ENCODE measurements at places on chromosomes 7 and 10.

GRCh38 chr7:120837599-120837998, 20.3 kb downstream of the TSPAN12 start:
- no peak overlapping the region for H3K4me3 ChIP-seq
- DNase-seq: no peak
- no peak overlapping the region for H3K27ac ChIP-seq
- H3K4me1 ChIP-seq: no peaks in the 10 kb centered on the region
- H3K27me3 ChIP-seq: no peaks in the 10 kb centered on the region

- H3K27me3 ChIP-seq: no peaks in the 10 kb centered on the region
- DNase-seq: peak; percentile 59
- H3K27ac ChIP-seq: no peak overlapping the region
- H3K36me3 ChIP-seq: no peaks in the 10 kb centered on the region
- H3K4me3 ChIP-seq: no peak overlapping the region
Measured at GRCh38 chr7:75866489-75867389, 12.1 kb upstream of the RHBDD2 start.

DNA sequence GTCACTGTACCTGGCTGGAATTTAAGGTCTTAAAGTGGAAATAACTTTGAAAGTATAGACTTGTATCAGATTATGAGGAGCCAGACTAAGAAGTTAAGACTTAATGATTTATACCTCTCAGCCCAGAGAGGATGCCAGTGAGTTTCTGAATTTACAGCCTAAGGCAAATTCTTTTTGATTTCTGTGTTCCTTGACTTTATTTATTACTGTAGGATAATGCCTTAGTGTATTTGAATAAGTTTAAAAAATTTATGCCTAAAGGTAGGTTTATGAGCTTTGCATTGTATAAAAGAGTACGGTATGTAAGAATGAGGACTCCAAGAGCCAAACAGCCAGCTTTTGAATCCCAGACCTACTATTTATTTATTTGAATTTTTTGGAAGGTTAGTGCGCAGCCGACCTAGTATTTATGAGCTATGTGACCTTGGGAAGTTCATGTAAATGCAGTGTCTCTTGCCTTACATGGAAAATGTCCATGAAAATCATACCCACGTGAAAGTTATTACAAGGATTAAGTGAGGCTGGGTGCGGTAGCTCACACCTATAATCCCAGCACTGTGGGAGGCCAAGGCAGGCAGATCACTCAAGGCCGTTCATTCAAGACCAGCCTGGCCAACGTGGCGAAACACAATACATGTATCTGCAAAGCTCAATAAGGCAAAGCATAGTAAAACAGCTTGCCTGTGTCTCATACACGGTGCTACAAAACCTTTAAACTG, 174.6 kb downstream of the AUTS2 start:
- no peaks in the 10 kb centered on the region for H3K36me3 ChIP-seq
- no peak for DNase-seq
- no peaks in the 10 kb centered on the region for H3K27me3 ChIP-seq

DNA sequence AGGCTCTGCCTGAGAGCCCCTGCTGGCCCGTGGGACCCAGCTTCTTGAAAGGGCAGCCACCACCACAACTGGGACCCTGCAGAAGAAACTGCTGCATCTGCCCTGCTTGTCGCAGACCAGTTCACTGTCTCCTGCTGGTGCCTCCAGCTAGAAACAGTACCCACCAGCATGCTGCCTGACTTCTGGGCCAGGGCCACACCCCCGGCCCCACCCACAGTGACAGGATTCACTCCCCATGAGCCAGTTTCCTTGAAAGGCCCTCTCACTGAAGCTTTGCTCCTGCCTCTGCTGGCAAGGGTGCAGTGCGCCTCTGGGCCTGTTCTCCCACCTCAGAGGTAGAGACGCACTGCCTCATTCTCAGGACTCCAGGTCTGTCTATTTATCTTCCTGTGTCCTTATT, 32.4 kb downstream of the ANXA11 start:
- no peak for DNase-seq
- no peak overlapping the region for H3K27ac ChIP-seq
- H3K4me3 ChIP-seq: no peak overlapping the region

DNA sequence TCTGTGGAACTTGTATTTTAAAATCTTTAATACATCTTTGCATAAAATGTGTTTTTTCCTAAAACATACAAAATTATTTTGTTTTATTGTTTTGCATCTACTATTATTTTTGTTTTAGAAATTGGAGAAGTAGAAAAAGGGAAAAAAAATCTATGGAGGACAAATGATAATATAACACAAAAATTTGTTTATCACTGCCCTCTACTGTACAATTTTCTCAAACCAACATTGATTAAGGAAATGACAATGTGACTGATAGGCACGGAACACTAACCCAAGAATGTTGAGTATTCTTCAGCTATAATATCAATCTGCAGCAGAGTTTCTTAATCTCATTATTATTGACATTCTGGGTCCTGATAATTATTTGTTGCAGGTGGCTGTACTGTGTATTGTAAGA, 9.5 kb upstream of the ING3 start:
- no peak overlapping the region for H3K4me3 ChIP-seq
- H3K36me3 ChIP-seq: no peaks in the 10 kb centered on the region
- no peak overlapping the region for H3K27ac ChIP-seq

GRCh38 chr10:108911814-108912541, 1011.3 kb downstream of the XPNPEP1 start:
- no peaks in the 10 kb centered on the region for H3K4me1 ChIP-seq
- DNase-seq: peak; percentile 59
- H3K27ac ChIP-seq: no peak overlapping the region

GRCh38 chr10:67308912-67309311, 383.1 kb downstream of the LRRTM3 start:
- H3K36me3 ChIP-seq: no peaks in the 10 kb centered on the region
- DNase-seq: no peak
- H3K4me3 ChIP-seq: no peak overlapping the region

- DNase-seq: no peak
- no peaks in the 10 kb centered on the region for H3K4me1 ChIP-seq
- no peaks in the 10 kb centered on the region for H3K27me3 ChIP-seq
- no peak overlapping the region for H3K4me3 ChIP-seq
Measured at GRCh38 chr10:90890347-90890746, 18.6 kb downstream of the RPP30 start.

DNA sequence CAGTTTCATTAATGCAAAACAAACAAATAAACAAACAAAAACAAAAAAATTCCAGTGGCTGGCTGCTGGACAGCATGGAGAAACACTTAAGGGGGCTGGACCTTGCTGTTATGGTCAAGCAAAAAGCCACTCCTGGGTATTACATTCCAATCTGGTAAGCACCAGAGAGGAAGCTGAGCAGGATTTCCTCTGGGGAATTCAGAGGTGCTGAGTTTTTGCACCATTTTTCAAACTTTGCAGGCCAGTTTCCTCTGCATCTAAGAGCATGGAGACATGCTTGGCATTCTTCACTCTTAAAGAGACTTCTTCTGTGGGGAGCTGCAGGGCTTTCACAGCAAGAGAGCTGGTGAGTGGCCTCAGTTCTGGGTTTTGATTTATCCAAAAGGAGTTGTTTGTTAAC, 84.5 kb downstream of the FZD1 start:
- H3K4me3 ChIP-seq: no peak overlapping the region
- H3K27me3 ChIP-seq: no peaks in the 10 kb centered on the region
- no peaks in the 10 kb centered on the region for H3K36me3 ChIP-seq
- no peak for DNase-seq

GRCh38 chr7:3927446-3928110, 626.5 kb downstream of the SDK1 start:
- peaks cover 3% of the 10 kb centered on the region for H3K4me1 ChIP-seq
- no peak overlapping the region for H3K27ac ChIP-seq
- DNase-seq: no peak
- H3K27me3 ChIP-seq: no peaks in the 10 kb centered on the region

- H3K36me3 ChIP-seq: no peaks in the 10 kb centered on the region
- H3K27me3 ChIP-seq: no peaks in the 10 kb centered on the region
- peaks cover 16% of the 10 kb centered on the region for H3K4me1 ChIP-seq
- H3K4me3 ChIP-seq: no peak overlapping the region
- H3K27ac ChIP-seq: no peak overlapping the region
Measured at GRCh38 chr7:7736671-7737070, 18.3 kb upstream of the RPA3 start.

- no peak overlapping the region for H3K27ac ChIP-seq
- DNase-seq: peak; percentile 72
- H3K4me3 ChIP-seq: no peak overlapping the region
- H3K36me3 ChIP-seq: no peaks in the 10 kb centered on the region
- no peaks in the 10 kb centered on the region for H3K27me3 ChIP-seq
Measured at GRCh38 chr7:98826811-98827231, 43.0 kb downstream of the TMEM130 start.

DNA sequence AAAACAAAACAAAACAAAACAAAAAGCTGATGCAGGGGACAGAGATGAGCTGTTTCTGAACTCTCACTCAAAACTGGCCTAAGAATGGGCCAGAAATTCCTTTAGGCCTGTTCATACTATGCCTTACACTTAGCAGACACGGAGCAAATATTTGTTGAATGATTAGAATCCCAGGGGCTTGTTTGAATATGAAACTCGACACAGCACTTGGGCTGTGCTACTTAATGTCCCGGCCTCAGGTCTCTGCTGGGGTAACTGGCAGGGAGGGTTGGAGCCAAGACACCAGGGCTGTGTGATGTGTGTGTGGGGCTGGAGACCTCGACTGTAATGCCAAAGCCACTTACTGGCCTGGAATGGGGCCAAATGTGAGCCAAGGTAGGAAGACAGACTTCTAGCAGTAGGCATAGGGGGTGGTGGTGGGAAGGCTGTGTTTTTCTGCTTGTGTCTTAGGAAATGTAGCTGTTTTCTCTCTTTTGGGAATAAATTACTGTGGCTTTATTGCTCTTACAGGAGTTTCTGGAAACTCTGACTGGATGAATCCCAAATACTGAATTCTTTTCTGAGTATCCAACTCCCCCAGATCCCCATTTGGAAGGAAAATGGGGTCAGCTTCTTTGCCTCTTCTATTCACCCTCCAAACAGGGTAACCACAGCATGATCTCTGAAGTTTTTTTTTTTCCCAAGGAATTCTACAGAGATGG, 66.7 kb downstream of the EMX2 start:
- DNase-seq: peak; percentile 6
- H3K4me3 ChIP-seq: no peak overlapping the region
- no peaks in the 10 kb centered on the region for H3K4me1 ChIP-seq
- no peaks in the 10 kb centered on the region for H3K27me3 ChIP-seq

DNA sequence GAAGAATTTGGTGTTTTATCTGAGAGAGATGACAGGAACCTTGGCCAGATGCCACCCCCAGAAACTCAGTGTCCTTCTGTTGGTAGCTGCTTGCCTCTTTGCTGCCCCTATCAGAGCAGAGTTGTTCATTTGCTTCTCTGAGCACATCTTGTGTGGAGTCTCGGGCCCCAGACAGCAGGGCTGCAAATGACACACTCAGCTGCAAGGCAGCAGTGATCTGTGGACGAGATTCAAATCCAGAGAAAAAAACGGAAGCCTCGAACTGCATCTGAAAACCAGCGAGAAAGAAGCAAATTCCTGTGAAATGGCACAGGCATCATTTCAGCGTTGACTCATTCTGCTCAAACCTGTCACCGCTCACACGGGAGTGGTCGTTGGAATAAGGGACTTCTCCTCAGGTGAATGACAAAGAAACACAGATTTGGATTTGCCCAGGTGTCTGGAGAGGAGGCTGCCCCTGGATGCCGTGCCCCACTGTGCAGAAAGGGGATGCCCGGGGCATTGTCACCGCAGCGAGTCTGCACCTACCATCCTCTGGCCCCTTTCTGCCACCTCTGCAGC, 144.7 kb downstream of the PFKFB3 start:
- no peaks in the 10 kb centered on the region for H3K36me3 ChIP-seq
- no peaks in the 10 kb centered on the region for H3K27me3 ChIP-seq
- peak overlapping the region; percentile 30 for H3K27ac ChIP-seq
- no peak overlapping the region for H3K4me3 ChIP-seq
- DNase-seq: peak; percentile 13

- H3K27ac ChIP-seq: no peak overlapping the region
- H3K4me1 ChIP-seq: no peaks in the 10 kb centered on the region
- H3K36me3 ChIP-seq: no peaks in the 10 kb centered on the region
- no peak for DNase-seq
Measured at GRCh38 chr7:157543276-157543675, 206.5 kb downstream of the DNAJB6 start.

DNA sequence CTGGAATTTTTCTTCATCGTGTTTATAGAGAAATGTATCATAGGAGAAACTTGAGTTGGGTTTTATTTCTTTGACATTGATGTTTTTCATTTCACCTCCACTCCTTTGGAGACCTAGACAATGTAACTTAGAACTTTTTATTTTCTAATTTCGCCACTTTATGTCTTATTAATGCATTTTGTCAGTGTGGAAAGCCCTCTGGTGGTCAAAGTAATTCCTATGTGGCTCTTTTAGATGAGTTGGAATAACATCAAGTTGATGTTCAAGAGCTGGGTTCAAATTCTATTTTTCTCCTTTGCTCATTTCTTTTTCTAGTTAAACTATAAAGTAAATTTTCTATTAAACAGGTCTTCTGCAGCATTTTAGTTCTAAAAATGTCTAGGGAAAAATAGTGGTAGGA, 478.6 kb downstream of the LRMDA start:
- H3K27me3 ChIP-seq: no peaks in the 10 kb centered on the region
- no peak overlapping the region for H3K4me3 ChIP-seq
- H3K27ac ChIP-seq: no peak overlapping the region
- H3K4me1 ChIP-seq: no peaks in the 10 kb centered on the region
- no peaks in the 10 kb centered on the region for H3K36me3 ChIP-seq
- no peak for DNase-seq

- DNase-seq: no peak
- H3K27me3 ChIP-seq: no peaks in the 10 kb centered on the region
- no peak overlapping the region for H3K4me3 ChIP-seq
- no peak overlapping the region for H3K27ac ChIP-seq
- H3K4me1 ChIP-seq: no peaks in the 10 kb centered on the region
Measured at GRCh38 chr7:25311346-25311745, 83.1 kb upstream of the NPVF start.

- H3K4me1 ChIP-seq: no peaks in the 10 kb centered on the region
- H3K4me3 ChIP-seq: no peak overlapping the region
Measured at GRCh38 chr7:156725073-156725472, 84.5 kb downstream of the RNF32 start.

DNA sequence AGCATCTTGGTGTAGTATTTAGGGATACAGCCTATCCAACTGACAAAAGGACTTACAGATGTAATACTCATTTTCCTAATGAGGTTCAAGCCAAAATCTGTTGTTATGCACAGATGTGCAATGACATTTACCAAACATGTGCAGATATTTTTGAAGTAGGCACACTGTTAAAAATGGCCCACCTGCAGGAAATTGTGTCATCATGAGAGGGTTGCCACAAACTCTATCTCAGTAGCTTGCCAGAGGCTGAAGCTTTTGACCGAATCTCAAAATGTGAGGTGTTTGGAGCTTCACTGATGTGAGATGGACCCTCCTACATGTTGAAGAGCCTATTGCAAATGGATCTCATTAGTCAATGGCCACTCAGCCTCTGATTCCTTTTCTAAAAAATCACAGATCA, 89.7 kb upstream of the CSTF2T start:
- H3K36me3 ChIP-seq: no peaks in the 10 kb centered on the region
- H3K4me1 ChIP-seq: no peaks in the 10 kb centered on the region
- no peaks in the 10 kb centered on the region for H3K27me3 ChIP-seq
- DNase-seq: no peak
- H3K27ac ChIP-seq: no peak overlapping the region
- H3K4me3 ChIP-seq: no peak overlapping the region

- H3K4me1 ChIP-seq: no peaks in the 10 kb centered on the region
- peak overlapping the region; percentile 33 for H3K4me3 ChIP-seq
- H3K27ac ChIP-seq: peak overlapping the region; percentile 28
- peak; percentile 38 for DNase-seq
- no peaks in the 10 kb centered on the region for H3K27me3 ChIP-seq
Measured at GRCh38 chr10:58513188-58514110, 777 bp downstream of the BICC1 start.
